ENCODE measurements at places on chromosomes 3 and 15.
A peak's percentile ranks its signal among the peaks of the same experiment; 100 is the strongest.

DNA sequence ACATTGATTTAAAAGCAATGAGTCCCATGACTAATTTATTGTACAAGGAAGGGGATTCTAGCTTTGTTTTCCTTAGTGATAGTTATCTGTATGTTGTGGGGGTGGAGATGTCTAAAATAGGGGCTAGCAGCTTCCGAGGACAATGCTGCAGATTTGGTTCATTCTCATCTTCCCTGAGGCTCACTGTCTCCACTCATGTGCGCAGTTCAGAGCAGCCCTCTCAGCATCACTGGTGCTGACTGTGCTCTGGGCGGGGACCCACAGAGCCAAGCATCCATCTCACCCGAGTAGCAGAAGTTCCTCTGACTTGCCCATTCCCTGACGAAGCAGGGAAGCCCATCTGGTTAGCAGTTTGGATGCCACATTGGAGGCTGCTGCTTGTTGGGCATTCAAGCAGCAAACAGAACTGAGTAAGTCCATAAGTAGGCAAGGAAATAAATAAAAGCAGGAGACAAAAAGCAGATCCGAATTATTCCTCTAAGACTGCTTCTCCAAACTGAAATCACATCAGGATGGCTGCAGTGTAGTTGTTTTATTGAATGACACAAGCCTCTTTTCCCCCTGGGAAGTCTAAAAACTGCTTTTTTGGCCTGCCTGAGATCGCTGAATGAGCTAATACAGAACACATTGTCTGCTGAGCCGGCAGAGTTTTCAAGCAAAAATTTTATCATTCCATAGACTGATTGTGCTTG is 27.5 kb downstream of the RARB start:
- peak; percentile 58 for DNase-seq

GRCh38 chr3:6301626-6302025 is 559.3 kb upstream of the GRM7 start:
- no peak for DNase-seq

GRCh38 chr3:10273702-10274305 is 18.9 kb downstream of the GHRL start:
- no peak for DNase-seq

DNA sequence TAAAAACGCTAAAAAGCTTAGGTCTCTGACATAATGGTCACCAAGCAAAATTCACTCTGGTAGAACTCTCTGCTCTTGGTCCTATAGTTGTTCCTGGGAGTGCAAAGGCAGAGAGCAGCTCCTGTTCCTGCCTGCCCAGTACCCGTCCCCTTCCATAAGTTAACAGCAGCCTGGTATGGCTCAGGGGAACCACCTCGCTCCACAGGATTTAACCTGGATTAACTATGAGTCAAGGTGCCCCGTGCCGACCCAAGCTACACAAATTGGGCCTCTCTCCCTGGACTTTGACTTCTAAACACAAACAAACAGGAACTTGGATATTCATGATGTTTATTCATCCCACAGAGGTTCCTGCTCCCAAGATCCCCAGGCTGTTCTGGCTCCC is 32.1 kb downstream of the SCAP start:
- no peak for DNase-seq

- DNase-seq: no peak
Measured at GRCh38 chr15:60000824-60001609, 3.1 kb upstream of the FOXB1 start.

GRCh38 chr3:156251424-156251823 is 131.0 kb downstream of the KCNAB1 start:
- no peak for DNase-seq

- DNase-seq: peak; percentile 76
Measured at GRCh38 chr15:67101911-67102598, 36.7 kb downstream of the SMAD3 start.

DNA sequence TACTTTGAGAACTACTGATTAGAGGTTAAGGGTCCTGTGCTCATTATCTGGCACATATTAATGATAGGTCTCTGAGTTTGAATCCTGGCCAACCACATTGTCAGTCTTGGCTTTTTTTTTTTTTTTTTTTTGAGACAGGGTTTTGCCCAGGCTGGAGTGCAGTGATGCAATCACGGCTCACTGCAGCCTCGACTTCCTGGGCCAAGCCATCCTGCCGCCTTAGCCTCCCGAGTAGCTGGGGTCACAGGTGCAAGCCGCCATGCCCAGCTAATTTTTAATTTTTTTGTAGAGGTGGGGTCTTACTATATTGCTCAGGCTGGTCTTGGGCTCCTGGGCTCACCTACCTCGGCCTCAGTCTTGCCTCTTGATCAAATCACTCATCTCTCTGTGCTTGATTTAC is 547 bp upstream of the PCCB start:
- no peak for DNase-seq

DNA sequence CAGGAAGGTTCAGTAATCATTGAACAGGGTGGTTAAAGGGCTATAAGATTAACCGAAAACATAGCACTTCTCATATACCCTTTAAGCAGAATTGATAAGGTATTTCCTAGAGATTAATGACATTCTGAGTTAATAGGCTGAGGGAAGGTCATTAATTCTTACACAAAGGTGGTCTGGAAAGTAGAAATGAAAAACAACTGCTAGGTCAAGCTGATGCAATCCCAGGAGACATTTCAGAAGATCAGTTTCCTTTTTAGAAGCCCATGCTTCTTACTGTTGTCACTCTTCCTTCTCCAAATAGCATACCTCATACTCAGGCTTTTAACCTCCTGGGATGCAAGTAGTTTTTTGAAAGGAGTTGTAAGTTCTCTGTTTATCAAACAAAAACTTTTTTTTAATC is 8.8 kb downstream of the FILIP1L start:
- DNase-seq: no peak

All from fibroblast of skin of left quadriceps (primary cell).